ENCODE measurements at places on chromosomes 2 and 18.

DNA sequence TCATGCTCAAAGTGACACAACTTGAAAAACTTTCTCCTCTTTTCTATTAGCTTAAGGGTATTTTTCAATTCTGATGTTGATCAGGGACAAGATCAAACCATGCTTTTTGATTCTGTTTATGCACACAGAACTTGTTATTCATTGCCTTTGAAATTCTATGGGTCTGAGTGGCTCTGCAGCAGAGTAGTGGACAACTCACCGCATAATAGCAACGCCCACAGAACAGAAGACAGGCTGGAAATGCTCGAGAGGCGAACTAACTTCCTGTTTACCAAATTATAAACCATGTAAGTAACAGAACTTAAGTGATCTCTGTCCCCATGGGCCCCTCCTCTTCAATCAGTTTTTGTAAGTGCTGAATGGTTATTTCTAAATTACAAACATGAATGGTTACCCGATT is 131.2 kb downstream of the CBLN2 start:
- no peak for DNase-seq

- DNase-seq = no peak
Observed at GRCh38 chr2:68569604-68570003, 73.8 kb upstream of the PROKR1 start.

DNA sequence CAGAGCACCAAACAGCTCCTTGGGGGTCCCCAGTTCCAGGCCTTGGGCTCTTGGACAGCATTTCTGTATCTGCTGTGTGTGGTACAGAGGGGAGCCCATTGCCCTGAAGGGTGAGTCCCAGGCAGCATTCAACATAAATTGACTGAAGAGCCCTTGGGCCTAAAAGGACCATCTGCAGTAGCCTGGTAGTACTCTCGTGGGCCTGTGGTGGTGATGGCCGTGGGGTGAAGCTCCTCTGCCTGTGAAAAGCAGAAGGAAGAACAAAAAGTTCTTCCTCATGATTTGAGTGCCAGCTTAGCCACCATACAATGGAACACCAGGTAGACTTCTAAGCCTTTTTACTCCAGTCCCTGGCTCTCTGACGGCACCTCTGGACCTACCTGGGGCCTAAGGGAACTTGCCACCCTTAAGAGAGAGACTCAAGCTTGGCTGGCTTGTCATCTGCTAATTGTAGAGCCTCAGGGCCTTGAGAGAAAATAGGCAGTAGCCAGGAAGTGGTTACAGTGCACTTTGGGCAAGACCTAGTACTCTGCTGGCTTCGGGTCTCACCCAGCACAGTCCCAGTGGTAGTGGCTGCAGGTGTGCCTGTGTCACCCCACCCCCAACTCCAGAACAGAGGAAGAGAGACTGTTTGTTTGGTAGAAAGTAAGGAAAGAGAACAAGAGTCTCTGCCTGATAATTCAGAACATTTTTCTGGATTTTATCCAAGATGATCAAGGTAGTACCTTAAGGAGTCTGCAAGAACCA is 84.6 kb upstream of the CERS6 start:
- no peak for DNase-seq

- no peak for DNase-seq
Observed at GRCh38 chr2:161709428-161709827, 85.2 kb downstream of the SLC4A10 start.

- DNase-seq = peak; percentile 31
Observed at GRCh38 chr2:64751286-64752260, 97.9 kb upstream of the SERTAD2 start.

GRCh38 chr2:15731889-15732271 is 140.2 kb downstream of the DDX1 start:
- DNase-seq = no peak

GRCh38 chr2:239380831-239381708 is 19.8 kb downstream of the HDAC4 start:
- DNase-seq = peak; percentile 71

DNA sequence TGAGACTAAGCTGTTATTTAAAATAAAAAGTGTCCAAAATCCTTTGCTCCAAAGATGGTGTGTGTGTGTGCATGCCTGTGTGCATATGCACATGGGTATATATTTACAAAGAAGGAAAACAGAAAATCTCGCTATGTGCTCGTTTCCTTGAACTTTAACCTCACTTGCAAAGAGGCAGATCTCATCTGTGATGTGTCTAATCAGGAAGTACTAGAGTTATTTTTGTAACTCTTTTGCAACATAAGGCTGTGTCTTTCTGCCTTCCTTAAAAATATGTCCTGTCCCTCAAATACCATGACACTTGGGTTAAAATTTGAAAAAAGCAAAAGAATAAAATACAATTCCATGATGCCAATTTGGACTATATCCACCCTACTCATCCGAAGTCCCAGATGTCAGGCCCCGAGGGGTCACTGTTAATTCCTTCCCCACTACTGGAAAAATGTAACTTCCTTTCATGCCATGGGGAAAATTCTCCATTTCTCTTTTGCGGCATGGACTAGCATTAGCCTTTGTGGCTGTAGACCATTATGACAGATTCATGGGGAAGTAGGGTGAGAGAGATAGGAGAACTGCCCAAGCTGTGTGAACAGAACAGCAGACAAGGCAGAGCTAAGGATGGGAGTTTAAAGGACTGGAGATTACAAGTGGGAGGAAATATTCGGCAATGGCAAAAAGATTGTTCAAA is 191.3 kb downstream of the MYO1B start:
- no peak for DNase-seq

Measured in activated naive CD4-positive, alpha-beta T cell treated with anti-CD3 and anti-CD28 coated beads, Interleukin-2, amount 50 U/mL, for 16 hours (primary cell).